Choroid plexus epithelial cell (primary cell): ENCODE measurements at places on chromosomes 13 and 19.

DNA sequence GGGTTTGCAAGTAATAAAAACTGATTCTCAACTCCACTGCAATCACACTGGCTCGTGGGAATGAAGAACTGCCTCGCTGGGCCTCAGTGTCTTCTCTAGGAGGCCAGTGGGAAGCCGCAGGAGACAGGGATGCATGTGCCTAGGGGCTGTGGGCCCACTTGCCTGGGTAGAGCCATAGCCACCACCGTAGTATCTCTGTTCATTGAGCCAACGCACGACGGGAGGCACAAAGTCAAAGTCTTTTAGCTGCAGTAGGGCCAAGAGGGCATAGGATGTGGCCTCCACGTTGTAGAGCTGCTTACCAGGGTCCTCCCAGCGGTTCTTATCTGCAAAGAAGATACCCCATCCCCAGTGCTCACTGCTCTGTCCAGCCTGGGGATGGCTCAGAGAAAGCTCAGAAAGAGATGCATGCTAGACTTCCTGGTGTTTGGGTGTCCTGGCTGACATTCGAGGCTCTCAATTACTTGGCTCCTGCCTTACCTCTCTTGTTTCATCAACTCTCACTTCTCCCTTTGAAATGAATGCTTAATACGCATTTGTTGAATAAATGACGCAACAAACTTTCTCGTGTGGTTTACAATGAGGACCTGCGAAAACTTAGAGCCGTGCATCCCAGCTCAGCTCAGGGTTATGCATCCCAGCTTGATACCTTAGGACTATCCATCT, 16.1 kb upstream of the TNFSF14 start:
- DNase-seq: no peak

GRCh38 chr19:46821512-46822409, 28.9 kb downstream of the AP2S1 start:
- DNase-seq: no peak

- no peak for DNase-seq
These were observed 516.8 kb downstream of the OLFM4 start for GRCh38 chr13:53545340-53545941.

- no peak for DNase-seq
These were observed 6.0 kb downstream of the RDH8 start for GRCh38 chr19:10019246-10019645.

DNA sequence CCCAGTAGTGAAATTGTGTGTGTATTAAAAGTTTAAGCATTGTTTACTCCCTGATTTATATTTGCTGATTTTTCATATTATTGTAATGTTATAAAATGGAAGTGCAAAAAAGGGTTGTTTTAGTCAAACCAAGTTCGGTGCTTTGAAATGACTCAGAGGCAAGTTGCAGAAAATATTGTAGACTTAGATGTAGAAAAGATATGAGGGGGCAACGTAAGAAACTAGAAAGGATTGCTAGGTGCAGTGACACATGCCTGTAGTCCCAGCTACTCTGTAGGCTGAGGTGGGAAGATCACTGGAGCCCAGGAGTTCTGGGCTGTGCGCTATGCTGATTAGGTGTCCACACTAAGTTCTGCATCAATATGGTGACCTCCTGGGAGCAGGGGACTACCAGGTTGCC, 16.1 kb upstream of the LPAR6 start:
- no peak for DNase-seq
